Stimulated activated memory B cell treated with anti-CD40 and anti-IgM and Interleukin-4, amounts not matched to agents 10 μg/mL and 1 μg/mL and 100 μg/mL, for 72 hours (primary cell): ENCODE measurements at places on chromosomes 4 and X.

- H3K36me3 ChIP-seq, result no peaks in the 10 kb centered on the region
- H3K27ac ChIP-seq, result no peak overlapping the region
- H3K4me1 ChIP-seq, result no peaks in the 10 kb centered on the region
Observed at GRCh38 chr4:141041021-141041476, 92.2 kb downstream of the RNF150 start.

- no peaks in the 10 kb centered on the region for H3K36me3 ChIP-seq
- no peak overlapping the region for H3K27ac ChIP-seq
- H3K4me3 ChIP-seq, result no peak overlapping the region
- no peaks in the 10 kb centered on the region for H3K4me1 ChIP-seq
Observed at GRCh38 chr4:68416591-68416990, 30.7 kb upstream of the TMPRSS11E start.

DNA sequence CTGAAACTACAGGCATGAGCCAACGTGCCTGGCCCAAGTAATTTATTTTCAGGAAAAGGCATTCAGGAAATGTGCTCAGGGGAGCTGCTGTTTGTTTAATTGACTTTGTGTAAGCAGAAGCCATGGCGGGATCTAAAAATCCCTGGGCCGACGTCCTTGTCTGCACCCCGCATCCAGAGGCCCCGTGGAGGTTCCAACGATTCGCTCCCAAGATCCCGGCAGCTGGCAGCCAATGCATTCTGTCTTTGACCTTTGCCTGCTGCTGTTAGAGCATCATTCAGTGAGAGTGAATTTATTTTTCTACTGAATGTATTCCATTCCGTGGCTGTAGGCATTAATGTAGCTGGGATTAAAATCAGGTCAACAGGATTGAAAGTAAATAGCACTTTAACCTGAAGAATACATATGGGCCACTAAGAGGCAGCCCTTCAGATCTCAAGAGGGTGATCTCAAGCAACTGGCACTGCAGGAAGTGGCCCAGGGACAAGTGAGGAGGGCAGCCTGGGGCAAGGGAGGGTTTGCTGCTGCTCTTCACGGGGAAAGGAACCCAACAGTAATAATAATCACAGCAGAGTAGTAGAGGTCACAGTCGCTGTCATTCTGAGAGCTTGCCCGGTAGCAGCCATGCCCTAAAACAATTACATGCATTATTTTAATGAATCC, 75.2 kb downstream of the PSAPL1 start:
- H3K27me3 ChIP-seq, result no peaks in the 10 kb centered on the region
- no peak overlapping the region for H3K4me3 ChIP-seq
- no peaks in the 10 kb centered on the region for H3K4me1 ChIP-seq
- no peak for ATAC-seq
- H3K36me3 ChIP-seq, result no peaks in the 10 kb centered on the region

DNA sequence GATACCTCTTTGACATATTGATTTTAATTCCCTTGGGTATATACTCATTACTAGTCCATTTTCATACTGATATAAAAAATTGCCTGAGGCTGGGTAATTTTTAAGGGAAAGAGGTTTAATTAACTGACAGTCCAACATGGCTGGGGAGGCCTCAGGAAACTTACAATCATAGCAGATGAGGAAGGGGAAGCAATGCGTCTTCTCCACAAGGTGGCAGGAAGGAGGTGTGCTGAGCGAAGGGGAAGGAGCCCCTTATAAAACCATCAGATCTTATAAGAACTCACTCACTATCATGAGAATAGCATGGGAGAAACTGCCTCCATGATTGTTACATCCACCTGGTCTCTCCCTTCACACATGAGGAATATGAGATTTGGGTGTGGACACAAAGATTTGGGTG, 42.4 kb downstream of the MSX1 start:
- peaks cover 10% of the 10 kb centered on the region for H3K27me3 ChIP-seq
- no peak overlapping the region for H3K4me3 ChIP-seq
- H3K27ac ChIP-seq, result no peak overlapping the region
- no peaks in the 10 kb centered on the region for H3K36me3 ChIP-seq

- no peaks in the 10 kb centered on the region for H3K27me3 ChIP-seq
- H3K4me1 ChIP-seq, result peaks cover 18% of the 10 kb centered on the region
- no peak overlapping the region for H3K4me3 ChIP-seq
- no peak for ATAC-seq
- peaks cover 6% of the 10 kb centered on the region for H3K36me3 ChIP-seq
Observed at GRCh38 chr4:122731676-122732075, 828 bp upstream of the BBS12 start.

GRCh38 chrX:69137371-69138117, 27.7 kb downstream of the PJA1 start:
- H3K27me3 ChIP-seq, result peaks cover 25% of the 10 kb centered on the region
- H3K4me1 ChIP-seq, result no peaks in the 10 kb centered on the region
- H3K27ac ChIP-seq, result no peak overlapping the region
- no peaks in the 10 kb centered on the region for H3K36me3 ChIP-seq
- H3K4me3 ChIP-seq, result no peak overlapping the region

- peak overlapping the region; percentile 97 for H3K27ac ChIP-seq
Observed at GRCh38 chrX:107675823-107676555, 47.7 kb downstream of the PRPS1 start.

- no peak overlapping the region for H3K4me3 ChIP-seq
- no peak overlapping the region for H3K27ac ChIP-seq
- H3K4me1 ChIP-seq, result no peaks in the 10 kb centered on the region
Observed at GRCh38 chr4:165779950-165780670, 92.9 kb upstream of the TLL1 start.

DNA sequence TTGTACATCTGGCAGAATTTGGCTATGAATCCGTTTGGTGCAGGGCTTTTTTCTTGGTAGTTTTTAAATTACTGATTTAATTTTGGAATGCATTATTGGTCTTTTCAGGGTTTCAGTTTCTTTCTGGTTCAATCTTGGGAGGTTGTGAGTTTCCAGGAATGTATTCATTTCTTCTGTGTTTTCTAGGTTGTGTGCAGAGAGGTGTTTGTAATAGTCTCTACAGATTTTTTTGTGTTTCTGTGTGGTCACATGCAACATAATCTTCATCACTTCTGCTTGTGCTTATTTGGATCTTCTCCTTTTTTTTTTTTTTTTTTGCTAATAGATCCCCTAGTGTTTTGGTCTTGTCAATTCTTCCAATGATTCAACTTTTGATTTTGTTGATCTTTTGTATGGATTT, 77.6 kb downstream of the FAAH2 start:
- H3K4me3 ChIP-seq, result no peak overlapping the region
- no peaks in the 10 kb centered on the region for H3K4me1 ChIP-seq
- peaks cover 8% of the 10 kb centered on the region for H3K36me3 ChIP-seq

GRCh38 chr4:124483048-124483906, 229.3 kb downstream of the ANKRD50 start:
- H3K4me1 ChIP-seq, result no peaks in the 10 kb centered on the region
- no peak overlapping the region for H3K27ac ChIP-seq
- H3K36me3 ChIP-seq, result no peaks in the 10 kb centered on the region

- H3K36me3 ChIP-seq, result no peaks in the 10 kb centered on the region
- H3K27me3 ChIP-seq, result no peaks in the 10 kb centered on the region
- no peak overlapping the region for H3K4me3 ChIP-seq
- no peaks in the 10 kb centered on the region for H3K4me1 ChIP-seq
- no peak overlapping the region for H3K27ac ChIP-seq
Observed at GRCh38 chrX:107834275-107835201, 8.9 kb downstream of the MID2 start.

DNA sequence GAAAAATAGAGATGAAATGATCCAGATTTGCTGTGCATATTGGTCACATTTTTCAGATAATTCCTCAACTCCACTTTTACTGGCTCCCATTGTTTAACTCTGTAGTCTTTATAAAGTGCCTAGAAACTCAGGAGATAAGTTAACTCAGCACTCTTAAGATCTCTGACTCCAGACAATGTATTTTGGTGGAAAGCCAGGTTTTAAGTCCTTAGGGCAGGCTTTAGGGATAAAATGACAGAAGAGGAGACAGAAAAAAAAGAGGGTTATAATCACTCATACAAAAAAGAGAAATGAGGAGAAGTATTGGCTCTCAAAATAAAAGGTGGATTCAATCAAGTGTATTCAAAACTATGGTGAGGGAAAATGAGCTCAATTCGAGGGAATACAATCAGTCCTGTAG, 674.8 kb upstream of the INTU start:
- no peak overlapping the region for H3K4me3 ChIP-seq
- no peaks in the 10 kb centered on the region for H3K36me3 ChIP-seq
- no peak overlapping the region for H3K27ac ChIP-seq
- no peaks in the 10 kb centered on the region for H3K27me3 ChIP-seq
- no peak for ATAC-seq

DNA sequence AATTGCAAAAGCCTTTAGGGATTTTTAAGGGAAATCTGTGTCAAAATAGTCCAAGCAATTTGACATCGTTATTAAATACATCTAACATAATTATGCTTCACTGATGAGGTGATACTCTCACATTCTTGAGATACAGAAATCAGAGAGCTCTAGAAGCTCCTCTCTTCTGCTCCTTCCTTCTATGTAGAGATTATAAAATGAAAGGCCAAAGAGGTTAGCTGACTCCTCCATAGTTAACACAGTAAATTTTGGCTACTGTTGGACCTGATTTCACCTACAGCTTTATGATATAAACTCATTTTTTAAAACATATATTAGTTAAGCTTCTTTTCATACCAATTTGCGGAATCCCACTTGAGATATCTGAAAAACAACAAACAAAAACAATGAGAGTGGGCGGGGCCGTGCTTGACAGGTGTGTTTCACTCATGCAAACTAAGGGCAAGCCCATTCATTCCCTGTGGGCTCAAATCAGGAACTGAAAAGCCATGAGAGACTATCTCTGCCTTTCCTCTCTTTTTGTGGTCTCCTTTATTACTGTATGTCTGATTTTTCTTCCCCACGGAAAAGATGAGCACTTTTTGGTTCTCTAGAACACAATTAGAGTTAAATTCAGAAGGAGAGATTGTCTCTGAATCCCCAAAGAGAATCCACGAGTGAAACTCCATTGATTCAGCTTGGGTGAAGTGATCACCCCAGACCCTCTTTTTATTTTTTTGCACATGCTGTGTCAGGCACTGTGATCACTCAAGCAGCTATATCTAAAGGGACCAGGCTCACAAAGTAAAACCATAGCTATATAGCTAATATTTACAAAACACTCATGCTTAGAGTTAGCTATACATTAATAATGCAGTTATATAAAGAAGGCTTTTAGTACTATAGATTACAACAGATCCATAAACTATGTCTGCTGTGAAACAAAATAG, 566.3 kb downstream of the IL15 start:
- H3K4me3 ChIP-seq, result no peak overlapping the region
- H3K27me3 ChIP-seq, result peaks cover 11% of the 10 kb centered on the region
- H3K36me3 ChIP-seq, result no peaks in the 10 kb centered on the region
- ATAC-seq, result peak; percentile 67

- no peak overlapping the region for H3K4me3 ChIP-seq
- no peak for ATAC-seq
- no peaks in the 10 kb centered on the region for H3K4me1 ChIP-seq
- H3K36me3 ChIP-seq, result no peaks in the 10 kb centered on the region
- H3K27me3 ChIP-seq, result no peaks in the 10 kb centered on the region
Observed at GRCh38 chr4:62601737-62602136, 1401.6 kb downstream of the ADGRL3 start.

GRCh38 chr4:167606551-167606950, 372.3 kb upstream of the SPOCK3 start:
- no peak for ATAC-seq
- H3K4me1 ChIP-seq, result no peaks in the 10 kb centered on the region

DNA sequence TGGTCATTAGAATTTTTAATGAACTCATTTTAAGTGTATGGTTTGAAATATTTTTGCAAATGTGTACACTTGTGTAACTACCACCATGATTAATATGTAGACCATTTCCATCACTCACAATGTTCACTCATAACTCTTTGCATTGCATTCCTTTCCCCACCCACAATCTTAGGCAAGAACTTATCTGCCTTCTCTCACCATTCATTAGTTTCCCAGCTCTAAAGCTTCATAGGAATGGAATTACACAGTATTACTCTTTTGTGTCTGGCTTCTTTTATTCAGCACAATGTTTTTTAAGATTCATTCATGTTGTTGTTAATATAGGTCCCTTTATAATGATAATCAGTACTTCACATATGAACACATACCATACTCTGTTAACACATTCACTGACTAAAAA, 106.1 kb downstream of the ARAP2 start:
- no peak overlapping the region for H3K4me3 ChIP-seq
- H3K27me3 ChIP-seq, result no peaks in the 10 kb centered on the region
- peaks cover 10% of the 10 kb centered on the region for H3K4me1 ChIP-seq
- peaks cover 30% of the 10 kb centered on the region for H3K36me3 ChIP-seq
- H3K27ac ChIP-seq, result no peak overlapping the region

DNA sequence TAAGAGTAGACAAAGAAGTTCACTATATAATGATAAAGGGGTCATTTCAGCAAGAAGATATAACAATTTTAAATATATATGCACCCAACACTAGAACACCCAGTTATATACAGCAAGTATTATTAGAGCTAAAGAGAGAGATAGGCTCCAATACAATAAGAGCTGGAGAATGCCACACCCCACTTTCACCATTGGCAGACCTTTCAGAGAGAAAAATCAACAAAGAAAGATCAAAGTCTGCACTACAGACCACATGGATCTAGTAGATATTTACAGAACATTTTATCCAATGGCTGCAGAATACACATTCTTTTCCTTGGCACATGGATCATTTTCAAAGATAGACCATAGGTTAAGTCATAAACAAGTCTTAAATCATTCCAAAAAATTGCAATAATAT, 479.7 kb upstream of the DIAPH2 start:
- no peaks in the 10 kb centered on the region for H3K36me3 ChIP-seq
- ATAC-seq, result no peak
- H3K27ac ChIP-seq, result no peak overlapping the region
- no peaks in the 10 kb centered on the region for H3K4me1 ChIP-seq
- no peaks in the 10 kb centered on the region for H3K27me3 ChIP-seq

GRCh38 chr4:117965622-117966021, 68.7 kb upstream of the NDST3 start:
- no peaks in the 10 kb centered on the region for H3K4me1 ChIP-seq
- no peak overlapping the region for H3K4me3 ChIP-seq
- no peak overlapping the region for H3K27ac ChIP-seq
- H3K36me3 ChIP-seq, result no peaks in the 10 kb centered on the region
- ATAC-seq, result no peak

GRCh38 chr4:108433832-108434231, 186.5 kb upstream of the RPL34 start:
- no peaks in the 10 kb centered on the region for H3K36me3 ChIP-seq
- no peaks in the 10 kb centered on the region for H3K4me1 ChIP-seq
- H3K27ac ChIP-seq, result no peak overlapping the region
- no peak for ATAC-seq
- H3K27me3 ChIP-seq, result no peaks in the 10 kb centered on the region
